ENCODE measurements at places on chromosomes 4 and X. TPM values are rescaled to one million over a fixed set of nuclear protein-coding genes. Genes with fewer than 3 reads are reported as not detected.

DNA sequence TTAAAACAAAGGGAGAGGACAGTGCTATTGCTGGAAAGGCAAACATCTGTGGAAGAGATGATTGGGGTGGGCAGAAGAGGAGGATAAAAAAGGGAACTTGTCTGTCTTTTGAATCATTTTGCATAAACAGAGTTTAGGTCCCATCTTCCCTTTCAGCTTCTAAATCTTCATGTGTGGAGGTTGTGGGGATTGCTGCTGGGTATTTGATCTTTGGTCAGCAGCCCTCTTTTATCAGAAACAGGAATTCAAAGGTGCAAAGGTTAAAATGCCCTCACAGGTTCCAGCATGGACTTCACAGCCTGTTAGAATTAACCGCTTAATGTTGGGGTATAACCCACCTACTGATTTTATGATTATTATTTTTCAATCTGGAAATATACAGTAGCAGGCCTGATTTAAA is 39.5 kb upstream of the TMEM154 start:
- DNase-seq: no peak

SPANXD gene
- total RNA-seq: not detected

FATE1 gene
- total RNA-seq: not detected

DNA sequence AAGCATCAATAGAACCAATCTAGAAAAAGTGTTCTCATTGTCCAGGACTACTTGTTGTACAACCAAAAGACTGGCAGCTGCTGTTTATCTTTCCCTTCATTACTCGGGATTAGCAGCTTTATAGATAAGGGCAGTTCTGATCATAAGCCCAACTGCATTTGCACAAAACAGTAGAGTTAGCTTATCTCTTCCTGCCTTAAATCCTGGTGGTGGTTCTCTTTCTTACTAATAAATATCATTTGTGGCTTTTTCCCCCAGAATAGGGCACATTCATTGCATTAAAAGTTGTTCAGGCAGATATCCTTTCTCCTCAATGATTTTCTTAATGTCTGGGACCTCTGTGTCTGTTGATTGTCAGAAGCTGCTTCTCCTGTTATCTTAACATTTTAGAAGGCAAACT is 20.2 kb upstream of the RRAGB start:
- DNase-seq: no peak

DNA sequence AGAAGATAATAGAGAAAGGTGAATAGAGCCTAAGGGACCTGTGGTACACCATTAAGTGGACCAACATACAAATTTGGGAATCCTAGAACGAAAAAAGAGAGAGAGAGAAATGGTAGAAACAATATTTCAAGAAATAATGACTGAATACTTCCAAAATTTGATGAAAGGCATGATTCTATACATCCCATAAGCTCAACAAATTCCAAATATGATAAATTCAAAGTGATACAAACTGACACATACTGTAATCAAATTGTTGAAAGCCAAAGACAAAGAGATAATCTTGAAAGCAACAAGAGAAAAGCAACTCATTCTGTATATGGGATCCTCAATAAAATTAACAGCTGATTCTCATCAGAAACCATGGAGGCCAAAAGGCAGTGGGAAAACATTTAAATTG is 20.6 kb upstream of the ZC4H2 start:
- no peak for DNase-seq

- DNase-seq: peak; percentile 85
These were observed at the start of gene PYURF for GRCh38 chr4:88523325-88524129. TSS of gene PYURF (minus strand) at chr4:88523776. CDS start at chr4:88523700, 76 bp downstream.

- no peak for DNase-seq
These were observed 123.6 kb downstream of the MGST2 start for GRCh38 chr4:139789096-139789654.

GRCh38 chr4:47533689-47534347 is 48.7 kb downstream of the ATP10D start:
- DNase-seq: peak; percentile 26

DNA sequence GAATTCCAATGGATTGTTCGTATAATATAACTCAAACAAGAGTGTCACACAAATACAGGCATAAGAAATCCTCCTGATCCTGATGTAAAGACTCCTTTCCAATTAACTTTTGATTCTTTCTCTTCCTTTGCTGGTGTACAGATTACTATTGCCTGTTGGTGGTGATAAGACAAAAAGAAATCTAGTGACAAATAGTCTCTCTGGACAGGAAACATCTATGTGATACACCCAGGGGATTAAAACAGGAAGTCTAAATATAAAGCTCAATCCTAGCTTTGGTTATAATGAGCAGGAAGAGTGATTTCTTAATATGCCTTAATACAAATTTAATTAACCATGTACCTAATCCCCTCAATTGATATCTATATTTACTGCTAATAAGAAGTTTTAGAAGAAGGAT is 45.1 kb downstream of the ARHGEF6 start:
- DNase-seq: no peak

DNA sequence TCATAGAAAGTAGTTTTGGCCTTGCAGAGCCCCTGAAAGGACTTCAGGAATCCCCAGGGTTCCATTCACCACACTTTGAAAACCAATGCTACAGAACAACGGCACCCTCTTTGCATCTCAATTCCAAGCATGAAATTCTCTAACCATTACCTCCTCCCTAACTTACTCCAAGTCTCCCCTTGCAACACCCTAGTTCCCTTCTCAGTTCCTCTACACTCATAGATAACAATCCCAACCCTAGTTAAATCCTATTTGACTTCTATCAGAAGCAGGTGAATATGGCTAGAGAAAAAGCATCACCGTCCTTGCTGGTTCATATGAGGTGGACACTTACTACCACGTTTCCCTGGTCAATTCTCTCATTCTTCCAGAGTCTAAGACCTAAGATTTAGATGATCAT is 2.4 kb downstream of the RCHY1 start:
- DNase-seq: no peak

PLAC8 gene
- total RNA-seq: 132 TPM

GRCh38 chr4:102530986-102531385 is 29.8 kb downstream of the NFKB1 start:
- DNase-seq: no peak

DNA sequence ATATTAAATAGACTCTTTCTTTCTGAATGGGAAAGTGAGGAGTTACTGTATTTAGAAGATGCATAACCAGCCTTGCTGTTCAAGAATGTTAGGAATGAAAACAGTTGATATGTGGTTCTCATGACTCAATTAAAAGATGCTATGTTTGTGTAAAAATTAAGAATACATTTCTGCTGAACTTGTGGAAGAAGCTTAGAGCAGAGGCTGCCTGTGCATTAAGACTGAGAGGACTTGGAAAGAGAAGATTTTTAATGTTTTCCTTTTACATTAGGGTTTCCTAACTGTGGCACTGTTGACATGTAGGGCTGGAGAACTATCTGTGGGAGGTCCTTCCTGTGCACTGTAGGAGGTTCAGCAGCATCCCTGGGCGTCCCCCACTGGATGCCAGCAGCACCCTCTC is 137.7 kb downstream of the GPR143 start:
- DNase-seq: no peak

PAK3 gene
- 0.62 TPM for total RNA-seq

- DNase-seq: no peak
These were observed 79.5 kb upstream of the SLC4A4 start for GRCh38 chr4:71259280-71259679.

AMTN gene
- not detected for total RNA-seq

- no peak for DNase-seq
These were observed 1596.9 kb downstream of the RPA4 start for GRCh38 chrX:98480606-98481005.

- DNase-seq: no peak
These were observed 6.2 kb downstream of the LINC00632 start for GRCh38 chrX:140715787-140716186.

NSUN7 gene
- 0.28 TPM for total RNA-seq

LONRF3 gene
- 4.6 TPM for total RNA-seq

- DNase-seq: peak; percentile 17
These were observed 114.3 kb upstream of the TEX13C start for GRCh38 chrX:125205133-125205917.

DNA sequence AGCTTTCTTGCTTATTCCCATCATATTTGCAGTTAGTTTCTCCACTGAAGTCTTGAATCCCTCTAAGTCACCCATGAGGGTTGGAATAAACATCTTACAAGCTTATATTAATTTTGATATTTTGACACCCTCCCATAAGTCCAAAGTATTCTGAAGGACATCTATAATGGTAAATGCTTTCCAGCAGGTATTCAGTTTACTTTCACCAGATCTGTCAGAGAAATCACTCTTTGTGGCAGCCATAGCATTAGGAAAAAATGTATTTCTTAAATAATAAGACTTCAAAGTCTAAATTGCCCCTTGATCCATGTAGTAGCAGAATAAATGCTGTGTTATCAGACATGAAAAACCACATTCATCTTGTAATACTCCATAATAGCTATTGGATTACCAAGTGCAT is 1371.7 kb upstream of the PABPC4L start:
- no peak for DNase-seq

DNA sequence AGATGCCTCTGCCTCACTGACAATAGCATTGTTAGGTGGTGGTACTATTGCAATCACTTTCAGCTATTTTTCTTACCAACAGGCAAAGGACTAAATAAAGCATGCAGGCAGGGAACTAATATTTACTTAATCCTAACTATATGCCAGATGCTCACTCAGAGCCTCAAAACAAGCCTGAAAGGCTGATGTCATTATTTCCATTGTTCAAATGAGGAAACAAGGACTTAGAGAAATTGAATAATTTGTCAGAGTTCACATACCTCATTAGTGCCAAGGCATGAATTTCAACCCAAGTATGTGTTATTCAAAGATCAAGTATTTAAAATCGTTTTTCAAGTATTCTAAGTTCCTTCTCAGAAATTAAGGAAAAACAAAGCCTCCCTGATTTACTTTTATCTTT is 374.9 kb upstream of the TECRL start:
- no peak for DNase-seq

- no peak for DNase-seq
These were observed 113.5 kb downstream of the PDGFC start for GRCh38 chr4:156858071-156858470.

- DNase-seq: peak; percentile 75
These were observed 722 bp downstream of the NAAA start for GRCh38 chr4:75939890-75940691.

DNA sequence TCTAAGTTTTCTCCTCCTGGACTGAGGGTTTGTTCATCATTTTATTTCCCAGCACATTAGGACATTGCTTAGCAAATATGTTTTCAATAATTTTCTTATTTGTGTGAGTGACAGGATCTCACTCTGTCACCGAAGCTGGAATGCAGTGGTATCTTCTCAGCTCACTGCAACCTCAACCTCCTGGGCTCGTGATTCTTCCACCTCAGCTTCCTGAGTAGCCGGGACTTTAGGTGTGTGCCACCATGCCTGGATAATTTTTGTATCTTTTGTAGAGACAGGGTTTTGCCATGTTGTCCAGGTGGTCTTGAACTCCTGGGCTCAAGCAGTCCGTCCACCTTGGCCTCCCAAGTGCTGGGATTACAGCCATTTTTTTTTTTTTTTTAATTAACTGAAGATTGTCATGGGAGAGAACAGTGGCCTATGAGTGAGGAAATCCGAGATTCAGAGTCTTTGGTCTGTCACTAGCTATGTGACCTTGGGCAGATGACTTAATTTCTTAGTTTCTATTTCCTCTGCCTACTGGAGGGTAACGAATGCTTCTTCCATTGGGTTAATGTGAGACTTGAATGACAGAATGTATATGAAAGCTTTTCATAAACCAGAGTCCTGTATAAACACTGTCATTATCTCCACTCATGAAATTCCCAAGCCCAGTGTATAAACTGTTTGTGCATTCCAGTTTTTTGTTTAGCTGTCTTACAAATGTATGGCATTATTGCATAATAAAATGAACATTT is 23.9 kb downstream of the MOB1B start:
- no peak for DNase-seq

GRCh38 chr4:122167369-122167768 is 15.2 kb downstream of the BLTP1 start:
- no peak for DNase-seq

GRCh38 chr4:125750828-125751466 is 436.2 kb downstream of the FAT4 start:
- no peak for DNase-seq

DNA sequence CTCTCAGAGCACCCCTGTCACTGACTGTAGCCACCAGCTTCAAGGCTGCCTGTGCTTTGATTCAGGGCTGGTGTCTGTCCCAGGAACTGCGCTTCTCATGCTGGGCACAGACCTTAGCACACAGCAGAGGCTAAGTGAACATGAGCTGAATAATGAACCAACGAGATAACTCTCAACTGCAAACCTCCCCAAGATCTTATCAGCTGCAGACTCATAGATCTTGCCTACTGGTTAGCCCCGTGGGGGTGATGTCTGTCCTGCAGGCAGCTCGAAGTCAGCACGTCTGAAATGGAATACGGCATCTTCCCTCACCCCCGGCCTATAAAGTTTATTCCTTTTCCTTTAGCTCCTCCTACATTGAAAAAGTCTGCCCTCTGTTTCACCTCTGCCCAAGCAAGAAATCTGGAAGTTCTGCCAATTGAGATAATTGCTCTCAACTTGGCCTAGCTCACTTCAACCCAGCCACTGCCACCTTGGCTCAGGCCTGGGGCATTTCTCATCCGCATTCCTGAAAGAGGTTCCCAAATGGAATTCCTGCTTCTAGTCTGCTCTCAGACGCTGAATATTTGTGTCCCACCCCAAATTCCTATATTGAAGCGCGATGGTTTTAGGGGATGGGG is 73.7 kb downstream of the GATB start:
- no peak for DNase-seq

DNA sequence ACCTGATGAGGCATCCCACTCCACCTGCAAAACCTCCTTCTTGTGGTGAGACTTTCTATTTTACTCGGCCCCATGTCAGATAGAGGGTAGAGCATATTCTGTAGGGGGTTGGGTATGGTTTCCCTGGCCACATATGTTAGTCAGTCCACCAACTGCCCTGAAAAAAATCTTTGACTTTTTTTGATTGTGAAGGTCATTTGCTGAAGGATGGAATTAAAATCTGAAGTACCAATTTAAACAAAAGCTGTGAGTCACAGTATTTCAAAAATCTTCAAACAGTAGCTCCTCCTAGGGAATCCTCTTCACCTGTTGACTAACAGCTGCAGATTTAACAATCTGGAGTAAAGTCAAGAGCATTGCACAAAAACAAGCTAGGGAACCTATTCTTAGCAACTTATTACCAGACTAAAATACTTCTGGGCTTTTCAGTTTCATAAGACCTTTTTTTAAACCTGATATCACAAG is 8.0 kb upstream of the CCDC110 start:
- DNase-seq: no peak

All from activated naive CD8-positive, alpha-beta T cell treated with anti-CD3 and anti-CD28 coated beads for 36 hours (primary cell).